Cerebellum (tissue), 4 donors: ENCODE measurements at places on chromosomes 2 and 18.
A peak's percentile ranks its signal among the peaks of the same experiment; 100 is the strongest.

GRCh38 chr2:5749347-5749746 lies 57.2 kb downstream of the SOX11 start:
- peak; percentile 8 for DNase-seq

DNA sequence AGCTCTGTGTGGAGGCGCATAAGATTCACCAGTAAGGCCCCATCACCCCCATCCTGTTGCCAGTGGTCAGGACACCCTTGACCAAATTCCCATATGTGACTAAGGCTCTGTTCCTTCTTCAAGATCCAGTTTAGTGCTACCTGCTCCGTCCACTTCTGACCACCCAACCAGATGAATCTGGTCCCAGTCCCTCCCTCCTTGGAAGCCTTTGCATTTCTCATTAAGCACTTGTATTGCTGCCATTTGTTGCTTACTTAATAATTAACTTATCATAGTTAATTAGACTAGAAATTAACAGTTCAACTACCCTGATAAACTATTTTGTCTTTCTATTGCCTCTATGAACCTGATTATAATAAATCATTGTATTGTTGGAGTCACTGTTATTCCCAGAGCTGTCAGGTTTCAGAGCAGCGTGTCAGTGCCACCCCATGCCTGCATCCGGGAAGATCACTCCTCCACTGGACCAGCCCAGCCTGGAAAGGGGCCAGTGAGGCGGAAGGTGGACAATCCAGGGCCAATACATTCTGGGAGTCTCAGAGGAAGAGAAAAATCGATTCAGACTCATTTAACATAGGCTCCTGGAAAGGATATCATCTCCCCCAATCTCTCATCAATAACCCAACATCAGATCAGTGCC lies 9.5 kb upstream of the NAT8 start:
- no peak for DNase-seq

DNA sequence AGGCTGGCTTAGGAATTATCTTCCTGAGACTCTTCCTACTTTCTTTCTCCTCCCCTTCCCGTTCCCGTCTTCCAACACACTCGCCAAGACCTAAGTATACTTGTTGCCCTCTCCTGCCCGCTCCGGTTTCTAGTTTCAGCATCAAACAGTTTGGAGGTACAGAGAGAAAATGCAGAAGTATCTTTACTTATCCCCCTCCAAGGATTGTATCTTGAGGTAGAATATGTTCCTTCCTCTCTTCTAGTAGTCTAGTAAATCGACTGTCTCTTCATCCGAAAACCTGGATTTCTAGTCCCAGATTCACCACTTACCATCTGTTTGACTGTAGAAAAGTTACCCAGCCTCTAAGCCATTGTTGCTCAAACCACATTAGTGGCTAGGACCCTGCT lies 755 bp downstream of the EIF4E2 start:
- DNase-seq = no peak

- DNase-seq = no peak
These were observed 53.2 kb downstream of the CIB4 start for GRCh38 chr2:26587994-26588393.

GRCh38 chr2:157486596-157487270 lies 42.8 kb upstream of the CYTIP start:
- DNase-seq = no peak
